ENCODE measurements at places on chromosomes 13 and 19.
A peak's percentile ranks its signal among the peaks of the same experiment; 100 is the strongest.

GRCh38 chr13:66543780-66544179 lies 686.4 kb downstream of the PCDH9 start:
- DNase-seq, result no peak

DNA sequence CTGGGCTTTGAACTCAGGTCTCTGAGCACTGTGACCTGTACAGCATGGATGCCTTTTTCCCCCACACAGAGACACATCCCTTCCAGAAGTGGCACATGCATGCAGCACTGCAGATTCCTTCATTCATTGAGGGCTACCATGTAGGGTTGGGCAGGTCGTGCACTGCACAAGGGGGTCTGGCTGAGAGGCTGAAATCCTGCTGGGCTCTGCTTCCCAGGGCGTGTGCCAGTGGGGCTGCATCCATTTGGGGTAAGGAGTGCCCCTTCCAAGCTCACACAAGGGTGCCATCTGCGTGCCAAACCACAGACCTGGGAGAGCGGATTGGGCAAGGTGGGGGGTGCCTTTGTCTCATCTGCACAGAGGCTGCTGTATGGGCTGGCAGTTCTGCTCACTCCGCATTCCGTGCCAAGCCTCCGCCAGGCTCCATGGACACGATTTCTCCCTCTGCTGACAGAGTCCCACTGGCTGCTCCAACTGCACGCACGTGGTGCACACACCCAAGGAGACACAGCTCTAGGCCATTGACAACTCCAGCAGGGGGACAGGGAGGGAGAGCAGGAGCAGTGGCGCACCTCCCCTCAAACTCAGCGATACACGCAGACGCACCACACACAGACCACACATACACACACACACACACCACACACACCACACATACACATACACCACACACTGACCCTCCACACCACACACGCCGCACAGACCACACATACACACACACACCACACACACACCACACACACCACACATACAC lies 4.5 kb upstream of the SHISA7 start:
- DNase-seq, result peak; percentile 38

GRCh38 chr13:26962671-26963070 lies 202.1 kb upstream of the GPR12 start:
- DNase-seq, result no peak

DNA sequence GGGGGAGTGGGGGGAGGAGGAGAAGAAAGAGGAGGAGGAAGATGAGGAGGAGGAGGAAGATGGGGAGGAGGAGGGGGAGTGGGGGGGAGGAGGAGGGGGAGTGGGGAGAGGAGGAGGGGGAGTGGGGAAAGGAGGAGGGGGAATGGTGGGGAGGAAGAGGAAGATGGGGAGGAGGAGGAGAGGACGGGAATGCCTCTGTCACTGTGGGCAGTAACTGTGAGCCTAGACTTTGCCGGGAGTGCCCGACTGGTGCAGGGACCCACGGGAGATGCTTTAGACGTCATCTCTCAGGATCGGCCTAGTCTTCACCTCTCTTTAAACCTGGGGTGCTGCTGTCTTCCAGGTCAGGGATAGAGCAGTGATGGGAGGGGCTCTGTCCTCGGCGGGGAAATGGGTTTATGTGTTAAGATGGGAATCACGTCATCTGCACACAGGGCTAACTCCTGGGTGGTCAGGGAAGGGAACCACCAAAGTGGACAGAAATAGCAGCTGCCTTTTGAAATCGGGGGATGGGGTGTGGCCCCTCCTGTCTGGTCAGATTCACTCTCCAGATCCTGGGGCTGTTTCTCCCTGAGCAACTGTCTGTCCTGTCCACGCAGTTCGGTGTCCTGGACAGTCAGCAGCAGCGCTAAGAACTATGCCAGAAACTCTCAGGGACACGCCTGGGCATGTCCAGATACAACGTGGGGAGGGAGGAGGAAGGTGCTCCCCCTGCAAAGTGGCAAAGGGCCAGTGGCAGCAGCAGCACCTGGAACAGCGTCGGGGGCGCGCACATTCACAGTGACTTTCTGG lies 26.9 kb downstream of the GAS6 start:
- DNase-seq, result no peak

GRCh38 chr13:34322014-34322742 lies 504.2 kb downstream of the RFC3 start:
- no peak for DNase-seq

GRCh38 chr13:20610006-20610405 lies 43.0 kb downstream of the IFT88 start:
- DNase-seq, result no peak

DNA sequence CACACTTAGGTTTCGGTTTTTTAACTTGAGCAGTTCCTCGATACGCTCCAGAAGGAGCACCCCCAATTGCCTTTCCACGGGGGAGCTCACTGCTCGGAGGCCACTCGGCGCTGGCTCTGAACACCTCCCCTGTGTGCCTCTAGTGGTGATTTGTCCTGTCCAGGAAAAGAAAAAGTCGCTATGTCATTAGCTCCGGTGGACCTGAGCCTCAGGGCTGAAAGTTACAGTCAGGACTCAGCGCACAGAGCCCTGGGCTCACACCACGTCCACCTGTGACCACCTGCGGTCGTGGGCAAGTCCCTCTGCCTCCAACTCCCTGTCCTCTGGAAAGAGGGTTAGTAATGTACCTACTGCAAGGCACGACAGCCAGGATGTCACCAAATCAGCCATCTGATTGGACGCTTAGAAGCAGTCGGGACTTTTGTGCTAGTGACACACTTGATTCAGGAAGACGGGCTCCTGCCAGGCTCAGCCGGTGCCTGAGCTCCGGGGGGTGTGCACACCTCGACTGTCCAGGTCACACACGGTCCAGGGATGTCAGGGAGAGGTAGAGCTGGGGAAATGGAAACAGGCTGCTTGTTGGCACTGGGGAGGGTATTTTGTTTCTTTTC lies 3.9 kb upstream of the TMPRSS9 start:
- no peak for DNase-seq

- DNase-seq, result no peak
Measured at GRCh38 chr13:45416516-45417128, 1.6 kb downstream of the SLC25A30 start.

DNA sequence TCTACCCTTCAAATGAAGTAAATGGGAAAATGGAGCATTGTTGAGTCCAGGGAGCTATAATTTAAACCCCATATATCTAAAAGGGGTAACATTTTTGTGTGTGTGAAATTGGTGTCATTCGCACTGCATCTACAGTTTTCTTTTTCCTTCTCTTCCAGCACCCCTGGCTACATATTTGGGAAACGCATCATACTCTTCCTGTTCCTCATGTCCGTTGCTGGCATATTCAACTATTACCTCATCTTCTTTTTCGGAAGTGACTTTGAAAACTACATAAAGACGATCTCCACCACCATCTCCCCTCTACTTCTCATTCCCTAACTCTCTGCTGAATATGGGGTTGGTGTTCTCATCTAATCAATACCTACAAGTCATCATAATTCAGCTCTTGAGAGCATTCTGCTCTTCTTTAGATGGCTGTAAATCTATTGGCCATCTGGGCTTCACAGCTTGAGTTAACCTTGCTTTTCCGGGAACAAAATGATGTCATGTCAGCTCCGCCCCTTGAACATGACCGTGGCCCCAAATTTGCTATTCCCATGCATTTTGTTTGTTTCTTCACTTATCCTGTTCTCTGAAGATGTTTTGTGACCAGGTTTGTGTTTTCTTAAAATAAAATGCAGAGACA lies 28.6 kb downstream of the ALOX5AP start:
- DNase-seq, result no peak

DNA sequence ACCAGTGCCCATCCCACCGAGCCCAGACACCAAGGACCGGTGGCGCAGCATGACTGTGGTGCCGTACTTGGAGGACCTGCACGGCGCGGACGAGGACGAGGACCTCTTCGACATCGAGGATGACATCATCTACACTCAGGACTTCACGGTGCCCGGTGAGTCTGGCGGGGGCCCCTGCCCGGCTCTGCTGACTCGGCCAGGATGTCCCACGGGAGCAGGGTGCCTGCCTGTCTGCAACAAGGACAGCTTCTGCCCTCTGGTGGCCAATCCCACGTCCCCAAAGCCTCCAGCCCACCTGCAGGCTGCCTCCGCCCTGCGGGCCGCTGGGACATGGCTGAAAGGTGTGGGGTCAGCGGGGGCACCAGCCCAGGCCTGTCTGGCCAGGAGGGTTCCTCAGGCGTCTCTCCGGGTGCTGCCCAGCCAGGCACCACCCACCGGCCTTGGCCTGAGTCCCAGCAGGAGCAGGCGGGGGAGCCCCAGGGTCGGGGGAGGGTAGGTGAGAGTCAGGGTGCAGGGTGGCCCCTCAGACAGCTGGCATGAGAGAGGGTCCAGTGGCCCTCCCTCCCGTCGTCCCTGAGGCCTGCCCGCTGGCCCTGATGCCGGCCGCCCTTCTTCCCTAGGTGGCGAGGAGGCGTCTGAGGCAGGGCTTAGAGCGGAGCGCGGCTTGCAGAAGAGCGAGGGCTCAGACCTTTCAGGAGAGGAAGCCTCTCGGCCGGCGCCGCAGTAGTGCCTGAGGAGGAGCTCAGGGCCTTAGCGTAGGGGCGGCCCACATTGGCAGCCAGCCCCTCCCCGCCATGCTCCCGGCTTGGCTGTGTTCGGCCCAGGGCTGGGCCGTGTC lies 14.6 kb downstream of the CBARP start:
- DNase-seq, result peak; percentile 62

DNA sequence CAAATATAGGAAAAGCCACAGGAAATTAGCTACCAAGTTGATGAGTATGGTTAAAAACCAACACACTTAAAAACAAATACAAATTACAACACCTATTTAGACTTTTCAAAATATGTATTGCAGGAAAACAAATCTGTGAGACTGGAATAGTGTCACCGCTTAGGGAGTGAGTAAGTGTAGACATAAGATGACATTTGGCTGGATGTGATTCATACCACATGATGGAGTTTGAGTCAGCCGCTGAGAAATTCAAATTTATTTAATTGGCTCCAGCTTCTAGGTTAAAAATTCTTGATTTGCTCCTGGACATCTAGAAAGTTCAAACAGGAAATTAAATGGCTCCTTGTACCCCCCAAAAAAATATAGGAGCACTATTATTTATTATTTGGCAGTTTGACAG lies 531.7 kb downstream of the SLITRK1 start:
- no peak for DNase-seq

DNA sequence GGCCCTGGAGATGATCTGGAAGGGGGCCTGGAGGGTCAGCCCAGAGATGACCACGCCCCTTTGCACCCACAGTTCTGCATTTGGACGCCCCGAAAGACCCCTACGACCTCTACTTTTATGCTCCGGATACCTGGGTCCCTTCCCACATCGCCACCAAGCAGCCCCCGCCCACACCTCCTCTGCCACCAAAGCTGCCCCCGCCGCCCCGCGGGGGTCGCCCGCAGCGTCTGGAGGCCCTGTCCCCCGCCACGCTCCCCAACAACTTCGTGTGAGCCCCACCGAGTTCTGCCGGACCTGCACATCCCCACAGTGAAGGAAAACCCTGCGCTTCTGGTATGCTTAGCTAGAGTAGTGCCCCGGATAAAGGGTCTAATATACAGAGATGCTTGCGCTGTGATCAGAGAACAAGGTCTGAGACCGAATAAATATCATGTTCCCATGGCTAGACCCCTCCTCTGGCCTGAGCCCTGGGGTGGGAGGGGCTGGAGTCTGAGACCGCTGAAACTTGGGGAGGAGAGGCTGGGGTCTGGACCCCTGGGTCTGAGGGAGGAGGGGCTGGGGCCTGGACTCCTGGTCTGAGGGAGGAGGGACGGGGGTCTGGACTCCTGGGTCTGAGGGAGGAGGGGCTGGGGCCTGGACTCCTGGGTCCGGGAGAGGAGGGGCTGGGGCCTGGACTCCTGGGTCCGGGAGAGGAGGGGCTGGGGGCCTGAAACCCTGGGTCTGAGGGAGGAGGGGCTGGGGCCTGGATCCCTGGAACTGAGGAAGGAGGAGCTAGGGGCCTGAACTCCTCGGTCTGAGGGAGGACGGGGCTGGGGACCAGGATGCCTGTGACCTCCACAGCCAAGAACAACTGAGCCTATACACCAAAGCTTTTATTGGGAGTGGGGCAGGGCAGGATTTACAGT lies 3.6 kb downstream of the GFY start:
- DNase-seq, result no peak

GRCh38 chr19:3065675-3066357 lies 3.5 kb upstream of the TLE5 start:
- no peak for DNase-seq

GRCh38 chr13:51797664-51798488 lies 6.1 kb downstream of the DHRS12 start:
- peak; percentile 73 for DNase-seq

- DNase-seq, result no peak
Measured at GRCh38 chr13:59494560-59494970, 669.2 kb downstream of the DIAPH3 start.

DNA sequence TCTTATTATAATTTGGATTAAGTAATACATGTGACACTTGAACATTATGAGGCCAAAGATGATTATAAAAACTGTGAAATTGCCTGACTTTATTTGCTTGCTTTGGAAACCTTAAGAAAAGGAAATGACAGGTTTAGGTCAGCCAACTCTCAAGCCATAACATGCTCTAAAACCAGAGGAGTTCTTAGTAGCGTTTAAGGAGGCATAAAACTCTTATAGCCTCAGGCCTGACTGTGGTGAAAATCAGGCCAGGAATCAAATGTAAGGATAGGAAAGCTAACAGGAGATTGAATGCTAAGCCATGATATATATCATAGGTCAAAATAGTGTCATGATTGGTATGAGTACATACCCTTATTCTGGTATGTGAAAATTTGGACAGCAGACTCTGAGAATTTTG lies 1142.4 kb upstream of the MIR17HG start:
- DNase-seq, result no peak

- DNase-seq, result no peak
Measured at GRCh38 chr13:26989261-26989956, 182.2 kb downstream of the USP12 start.

DNA sequence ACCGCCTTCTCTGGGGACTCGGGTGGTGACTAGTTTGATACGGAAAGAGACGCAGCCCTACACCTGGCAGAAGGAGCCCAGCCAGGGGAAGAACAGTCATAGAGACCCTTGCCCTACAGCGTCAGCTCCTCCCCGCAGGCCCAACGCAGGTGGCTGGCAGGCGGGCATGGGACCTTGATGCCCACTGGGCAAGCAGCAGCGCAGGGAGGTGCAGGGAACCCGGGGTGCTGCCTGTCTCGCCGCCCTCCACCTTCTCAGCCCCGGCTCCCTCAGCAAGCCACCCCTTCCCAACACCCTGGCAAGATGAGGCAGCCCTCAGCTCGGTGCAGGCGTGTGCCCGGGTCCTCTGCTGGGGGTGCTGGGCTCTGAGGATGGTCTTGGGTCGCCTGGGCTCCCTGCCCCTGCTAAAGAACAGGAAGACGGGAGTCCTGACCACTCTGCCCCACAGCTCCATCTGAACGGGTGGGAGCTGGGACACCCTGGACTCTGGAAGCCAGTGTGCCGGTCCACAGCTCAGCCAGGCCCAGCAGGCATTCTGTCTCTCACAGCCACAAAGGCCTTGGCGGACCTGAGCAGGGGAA lies 9.0 kb downstream of the MIER2 start:
- no peak for DNase-seq

GRCh38 chr19:42091742-42092141 lies 15.8 kb downstream of the ZNF574 start:
- DNase-seq, result no peak

DNA sequence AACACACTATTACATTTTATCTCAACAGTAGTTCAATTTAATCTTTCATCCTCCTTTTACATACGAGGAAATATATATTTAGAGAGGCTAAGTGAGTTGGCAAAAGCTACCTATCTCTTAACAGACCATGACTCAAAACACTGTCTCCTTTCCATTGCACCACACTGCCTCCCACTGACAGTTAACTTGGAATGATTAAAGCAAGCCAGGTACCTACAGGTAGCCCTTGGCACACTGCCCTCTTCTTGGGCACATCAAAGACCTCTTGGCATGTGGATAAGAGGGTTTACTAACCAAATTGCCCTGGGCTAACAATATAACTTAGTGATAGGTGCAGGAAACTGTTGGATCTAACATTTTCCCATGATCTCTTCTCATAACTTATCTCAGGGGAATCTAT lies 1.8 kb downstream of the ABHD13 start:
- DNase-seq, result no peak
